ENCODE measurements at places on chromosomes 4 and X.

DNA sequence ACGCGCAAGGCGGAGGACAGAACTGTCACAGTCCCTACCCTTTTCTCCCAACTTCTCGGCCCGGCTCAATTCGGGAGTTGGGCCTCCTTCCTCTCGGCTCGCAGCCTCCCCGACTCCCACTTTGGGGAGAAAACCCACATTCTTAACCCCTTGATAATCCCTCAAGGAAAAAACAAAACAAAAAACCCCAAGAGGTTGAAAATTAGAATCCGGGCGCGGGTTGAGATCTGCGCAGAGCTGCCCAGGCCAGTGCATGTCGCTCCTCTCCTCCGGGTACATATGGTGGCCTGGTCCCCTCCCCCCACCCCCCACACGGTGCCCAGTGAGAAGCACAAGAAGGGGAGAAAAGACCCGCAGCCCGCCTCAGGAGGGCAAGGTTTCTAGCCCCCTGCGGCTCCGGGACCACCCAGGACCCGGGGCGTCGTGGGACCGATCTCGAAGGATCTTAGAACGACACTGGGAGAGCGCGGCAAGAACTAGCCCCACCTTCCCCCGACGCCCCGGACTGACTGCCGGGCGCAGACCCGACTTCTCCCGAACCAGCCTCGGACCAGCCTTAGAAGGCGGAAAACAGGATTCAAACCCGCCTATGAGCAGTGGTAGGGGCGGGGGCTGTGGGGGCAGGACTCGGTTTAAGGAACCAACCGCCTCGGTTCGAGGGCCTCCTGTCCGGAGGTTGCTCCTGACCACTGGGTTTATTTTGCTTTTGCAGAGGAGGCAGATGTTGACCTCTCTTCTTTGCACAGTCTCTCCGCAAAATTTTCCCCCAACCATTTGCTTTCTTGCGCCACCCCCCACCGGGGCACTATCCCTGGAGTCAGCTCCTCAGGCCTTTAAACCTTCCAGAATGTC is 2.5 kb upstream of the PDGFRA start:
- no peak for DNase-seq

- DNase-seq = no peak
Measured at GRCh38 chr4:129804461-129804981, 708.6 kb downstream of the C4orf33 start.

DNA sequence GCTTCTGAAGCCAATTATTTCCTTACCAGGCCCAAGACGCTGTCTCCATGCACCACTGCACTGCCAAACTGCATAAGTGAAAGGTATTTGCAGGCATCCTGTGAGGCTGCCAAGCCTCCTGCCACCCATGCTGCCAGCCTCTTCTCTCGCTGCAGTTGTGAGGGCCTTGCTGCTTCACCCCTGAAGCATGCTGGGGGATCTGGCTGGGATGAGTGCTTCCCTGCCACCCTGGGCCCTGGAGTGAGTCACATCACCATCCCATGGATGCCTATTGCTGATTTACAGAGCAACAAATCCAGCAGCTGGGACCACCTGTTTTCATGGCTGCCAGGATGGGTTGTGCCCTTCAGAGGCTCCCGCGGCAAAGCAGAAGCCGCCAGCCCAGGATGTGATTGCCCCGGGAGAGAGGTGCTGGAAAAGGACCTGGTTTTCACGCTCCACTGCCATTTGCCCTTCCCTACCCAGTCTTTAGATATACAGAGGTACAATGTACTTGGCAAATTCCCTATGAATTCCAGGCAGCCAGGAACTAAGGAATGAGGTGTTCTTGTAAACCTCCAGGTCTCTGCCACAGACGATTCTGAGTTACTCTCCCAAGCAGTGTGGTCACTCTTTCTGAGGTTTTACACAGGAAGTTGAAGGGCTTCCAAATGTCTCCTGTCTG is 41.5 kb upstream of the PTCHD1 start:
- DNase-seq = no peak

DNA sequence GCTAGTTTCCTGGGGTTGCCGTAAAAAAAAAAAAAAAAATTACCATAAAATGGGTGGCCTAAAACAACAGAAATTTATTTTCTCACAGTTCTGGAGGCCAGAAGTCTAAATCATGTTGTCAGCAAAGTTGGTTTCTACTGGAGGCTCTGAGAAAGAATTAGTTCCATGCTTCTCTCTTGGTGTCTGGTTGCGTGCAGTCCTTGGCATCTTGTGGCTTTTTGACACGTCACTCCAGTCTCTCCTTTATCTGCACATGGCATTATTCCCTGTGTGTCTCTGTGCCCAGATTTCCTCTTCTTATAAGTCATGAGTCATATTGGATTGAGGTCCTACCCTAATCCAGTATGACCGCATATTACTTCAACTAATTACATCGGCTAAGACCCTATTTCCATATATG is 38.7 kb downstream of the SPATA4 start:
- DNase-seq = no peak

GRCh38 chr4:16187455-16187854 is 38.8 kb downstream of the TAPT1 start:
- DNase-seq = no peak

GRCh38 chr4:14566518-14566917 is 435.8 kb upstream of the CPEB2 start:
- DNase-seq = no peak

DNA sequence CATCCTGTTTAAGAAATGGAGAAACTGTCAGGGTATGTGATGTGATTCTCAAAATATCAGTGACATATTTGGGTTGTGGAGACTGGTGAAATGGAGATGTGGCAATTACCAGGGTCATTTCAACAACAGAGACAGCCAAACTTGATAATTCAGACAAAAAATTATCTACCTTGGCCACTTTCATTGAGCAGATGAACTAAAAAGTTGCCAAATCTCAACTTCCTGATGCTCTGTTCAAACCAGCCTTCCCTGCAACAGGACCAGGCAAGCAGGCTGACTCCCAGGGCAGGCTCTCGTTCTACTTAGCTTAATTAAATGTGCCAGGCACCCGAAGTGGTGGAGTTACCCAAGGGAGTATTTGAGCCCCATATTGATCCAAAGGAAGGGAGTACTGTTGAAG is 199.6 kb downstream of the AFF2 start:
- DNase-seq = no peak

DNA sequence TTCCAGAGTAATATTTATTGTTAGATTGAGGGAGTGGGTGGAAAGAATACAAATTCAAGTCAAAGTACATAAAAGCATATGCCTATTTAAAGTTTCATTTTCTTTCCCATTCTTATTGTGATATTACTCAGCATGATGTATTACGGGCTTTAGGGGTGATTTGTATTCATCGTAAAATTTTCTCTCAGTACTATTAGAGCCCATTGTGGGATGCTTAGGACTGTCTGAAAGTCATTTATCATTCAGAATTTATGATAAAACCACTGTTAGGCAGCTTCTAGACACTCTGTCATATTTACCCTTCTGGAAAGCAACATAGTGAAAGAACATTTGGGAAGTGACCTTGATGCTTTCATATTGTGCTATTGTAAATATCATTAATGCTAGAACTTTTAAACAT is 45.9 kb downstream of the AGA start:
- no peak for DNase-seq

DNA sequence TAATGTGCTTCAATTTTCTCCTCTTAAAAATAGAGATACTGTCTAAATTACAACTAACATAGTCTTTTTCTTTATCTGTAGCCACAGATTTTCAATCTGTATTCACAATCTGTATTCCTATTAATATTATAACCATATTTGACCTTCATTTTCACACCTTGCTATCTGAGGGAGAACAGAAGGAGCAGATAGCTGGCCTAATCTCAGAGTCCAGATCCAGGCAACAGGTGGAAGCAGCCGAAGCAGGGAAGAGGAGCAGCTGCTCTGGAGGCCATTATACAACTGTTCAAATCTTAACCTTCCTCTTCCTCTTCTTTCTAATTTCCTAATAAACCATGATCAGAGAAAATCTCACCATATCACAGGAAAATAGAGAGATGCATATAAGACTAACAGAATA is 14.2 kb downstream of the SEPSECS start:
- DNase-seq = no peak

- DNase-seq = no peak
Measured at GRCh38 chr4:28558895-28559294, 1698.3 kb downstream of the STIM2 start.

Data from GM12892 (cell line).